HCT116 (cell line): ENCODE measurements at places on chromosomes 7 and 10. TPM values are rescaled to one million over a fixed set of nuclear protein-coding genes. Genes with fewer than 3 reads are reported as not detected.

CNNM1 gene
- total RNA-seq = not detected

MRLN gene
- total RNA-seq = not detected

- H3K27ac ChIP-seq = peak overlapping the region; percentile 49
- H3K27me3 ChIP-seq = no peaks in the 10 kb centered on the region
- peak overlapping the region; percentile 33 for H3K4me3 ChIP-seq
Measured at GRCh38 chr10:69438536-69439349, 12.5 kb upstream of the TSPAN15 start.

- no peak overlapping the region for H3K27ac ChIP-seq
- H3K27me3 ChIP-seq = no peaks in the 10 kb centered on the region
- H3K36me3 ChIP-seq = no peaks in the 10 kb centered on the region
- DNase-seq = no peak
- no peaks in the 10 kb centered on the region for H3K4me1 ChIP-seq
Measured at GRCh38 chr7:70132852-70133690, 534.8 kb downstream of the AUTS2 start.

DNA sequence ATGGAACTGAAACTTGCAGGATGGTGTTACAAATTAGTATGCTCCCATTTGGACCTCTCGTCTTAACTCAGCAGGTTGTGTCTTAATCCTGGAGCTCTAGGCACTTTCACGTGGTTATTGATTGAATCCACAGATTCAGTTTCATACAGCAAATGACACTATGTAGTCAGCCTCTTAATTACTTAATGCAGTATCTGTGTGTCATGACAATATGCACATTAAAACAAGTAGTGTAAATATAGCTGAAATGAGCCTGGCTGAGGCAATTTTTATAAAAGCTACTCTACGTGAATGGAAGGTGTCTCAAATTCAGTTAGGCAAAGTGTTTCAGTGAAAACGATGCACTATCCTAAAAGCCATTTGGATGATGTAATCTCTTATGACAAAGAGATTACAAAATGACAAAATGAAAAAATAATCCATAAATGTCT lies 86.8 kb downstream of the CD36 start:
- H3K4me3 ChIP-seq = no peak overlapping the region
- no peaks in the 10 kb centered on the region for H3K36me3 ChIP-seq
- H3K27ac ChIP-seq = no peak overlapping the region
- peaks cover 48% of the 10 kb centered on the region for H3K4me1 ChIP-seq

DNA sequence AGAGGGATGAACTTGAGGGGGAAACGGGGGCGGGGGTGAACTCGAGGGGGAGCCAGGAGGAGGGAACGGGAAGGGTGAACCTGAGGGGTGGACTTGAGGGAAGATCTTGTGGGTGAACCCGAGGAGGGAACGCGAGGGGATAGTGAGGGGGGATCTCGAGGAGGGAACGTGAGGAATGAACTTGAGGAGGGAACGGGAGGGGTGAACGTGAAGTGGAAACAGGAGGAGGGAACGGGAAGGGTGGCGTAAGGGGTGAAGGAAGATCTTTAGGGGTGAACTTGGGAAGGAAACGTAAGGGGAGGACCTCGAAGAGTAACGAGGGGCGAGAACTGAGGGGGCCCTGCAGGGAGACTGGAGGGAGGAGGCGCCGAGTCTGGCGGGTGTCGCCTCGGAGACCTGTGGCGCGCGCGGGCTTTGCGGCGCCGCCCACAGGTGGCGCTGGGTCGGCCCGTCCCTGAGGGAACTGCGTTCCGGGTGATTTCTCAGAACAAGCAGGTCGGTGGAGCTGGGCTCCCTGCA lies 651 bp downstream of the MYO3A start:
- no peak overlapping the region for H3K27ac ChIP-seq
- H3K36me3 ChIP-seq = no peaks in the 10 kb centered on the region
- H3K27me3 ChIP-seq = peaks cover 15% of the 10 kb centered on the region; the same call in 1 of the 2 replicates
- no peak for DNase-seq
- H3K4me1 ChIP-seq = no peaks in the 10 kb centered on the region
- no peak overlapping the region for H3K4me3 ChIP-seq

- peak; percentile 81 for DNase-seq
- H3K27me3 ChIP-seq = no peaks in the 10 kb centered on the region
- H3K36me3 ChIP-seq = no peaks in the 10 kb centered on the region
- no peak overlapping the region for H3K4me3 ChIP-seq
Measured at GRCh38 chr7:94289071-94289470, 105.6 kb upstream of the COL1A2 start.

EEPD1 gene
- 4.2 TPM for total RNA-seq

NRP1 gene
- total RNA-seq = 3.8 TPM

DNA sequence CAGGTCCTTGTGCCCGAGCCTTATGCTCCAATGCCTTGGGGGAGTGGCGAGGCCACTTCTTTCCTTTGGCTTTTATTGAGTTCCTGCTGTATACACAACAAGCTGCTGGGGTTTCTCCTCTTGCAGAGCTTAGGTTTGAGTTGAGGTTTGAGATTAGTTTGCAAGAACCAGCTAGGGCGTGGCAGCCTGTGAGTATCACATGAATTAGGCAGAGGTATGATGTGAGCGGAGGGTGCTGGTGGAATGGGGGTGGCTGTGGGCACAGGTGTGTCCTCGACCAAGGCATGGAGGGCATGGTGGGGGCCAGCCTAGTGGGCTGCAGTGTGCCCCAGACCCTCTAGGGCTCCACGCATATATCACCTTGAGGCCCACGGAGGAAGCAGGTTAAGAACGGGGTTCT lies 123.3 kb downstream of the DOCK1 start:
- peaks cover 22% of the 10 kb centered on the region; the same call in 1 of the 2 replicates for H3K36me3 ChIP-seq
- no peak overlapping the region for H3K27ac ChIP-seq
- no peaks in the 10 kb centered on the region for H3K4me1 ChIP-seq
- DNase-seq = no peak
- no peaks in the 10 kb centered on the region for H3K27me3 ChIP-seq

CPA1 gene
- 11.9 TPM for total RNA-seq
